ENCODE measurements at places on chromosomes 4 and X. TPM values are rescaled to one million over a fixed set of nuclear protein-coding genes. Genes with fewer than 3 reads are reported as not detected.

FABP2 gene
- not detected for total RNA-seq

VCX2 gene
- not detected for total RNA-seq

SOX3 gene
- not detected for total RNA-seq

PABPC1L2B gene
- total RNA-seq: not detected

TMSB15A gene
- not detected for total RNA-seq

AVPR2 gene
- 2.4 TPM for total RNA-seq

PIR gene
- total RNA-seq: 4.4 TPM

SOWAHB gene
- 1.9 TPM for total RNA-seq

HTR2C gene
- total RNA-seq: not detected

USP17L10 gene
- not detected for total RNA-seq

FAM149A gene
- 3.9 TPM for total RNA-seq

XK gene
- total RNA-seq: 1.7 TPM

RAPGEF2 gene
- total RNA-seq: 62.4 TPM

SGMS2 gene
- 88.8 TPM for total RNA-seq

DNA sequence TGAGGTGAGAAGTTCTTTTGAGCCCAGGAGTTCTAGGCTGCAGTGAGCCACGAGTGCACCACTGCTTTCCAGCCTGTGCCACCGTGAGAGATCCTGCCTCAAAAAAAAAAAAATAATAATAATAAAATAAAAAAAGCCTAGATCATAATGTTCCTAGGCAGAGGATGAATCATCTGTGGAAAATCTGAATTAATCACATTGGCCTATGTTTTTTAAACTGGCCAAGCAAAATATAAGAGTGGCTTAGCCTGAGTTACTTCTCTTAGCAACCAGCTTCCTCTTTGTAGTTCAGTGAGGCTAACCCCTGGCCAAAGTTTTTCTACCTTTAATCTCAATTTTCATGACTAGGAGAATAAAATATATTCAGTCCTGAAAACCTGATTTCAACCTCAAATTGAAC is 614.6 kb downstream of the PPP4R3C start:
- H3K27ac ChIP-seq: no peak overlapping the region
- H3K4me1 ChIP-seq: no peaks in the 10 kb centered on the region
- no peaks in the 10 kb centered on the region for H3K27me3 ChIP-seq
- no peaks in the 10 kb centered on the region for H3K36me3 ChIP-seq

- no peak overlapping the region for H3K27ac ChIP-seq
Measured at GRCh38 chr4:2789793-2790582, 2.9 kb upstream of the SH3BP2 start.

- no peak for DNase-seq
- no peaks in the 10 kb centered on the region for H3K27me3 ChIP-seq
- H3K27ac ChIP-seq: no peak overlapping the region
- H3K4me3 ChIP-seq: no peak overlapping the region
- no peaks in the 10 kb centered on the region for H3K4me1 ChIP-seq
Measured at GRCh38 chr4:77496457-77496856, 109.2 kb upstream of the CXCL13 start.

DNA sequence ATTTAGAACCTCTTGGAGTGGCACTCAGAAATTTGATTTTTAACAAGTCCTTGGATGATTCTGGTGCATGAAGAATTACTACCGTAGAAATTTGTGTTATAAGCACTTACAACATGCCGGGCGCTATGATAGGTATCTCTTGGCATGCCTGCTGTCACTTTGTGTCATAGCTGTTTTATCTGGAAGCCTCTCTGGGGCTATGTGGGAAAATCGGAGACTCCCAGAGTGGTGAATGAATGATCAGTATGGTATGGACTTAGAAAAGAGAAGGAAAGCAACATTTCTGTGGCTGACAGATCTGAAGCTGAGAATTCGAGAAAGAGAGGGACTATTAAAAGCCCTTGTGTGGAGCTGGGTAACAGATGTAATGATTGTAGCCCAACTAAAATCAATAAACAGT is 177.4 kb upstream of the MAMLD1 start:
- no peak for DNase-seq
- H3K27me3 ChIP-seq: no peaks in the 10 kb centered on the region
- H3K36me3 ChIP-seq: no peaks in the 10 kb centered on the region
- H3K4me1 ChIP-seq: no peaks in the 10 kb centered on the region
- no peak overlapping the region for H3K27ac ChIP-seq
- H3K4me3 ChIP-seq: no peak overlapping the region

GRCh38 chrX:121851033-121851432 is 803.6 kb downstream of the GLUD2 start:
- no peak for DNase-seq
- H3K27ac ChIP-seq: no peak overlapping the region

DNA sequence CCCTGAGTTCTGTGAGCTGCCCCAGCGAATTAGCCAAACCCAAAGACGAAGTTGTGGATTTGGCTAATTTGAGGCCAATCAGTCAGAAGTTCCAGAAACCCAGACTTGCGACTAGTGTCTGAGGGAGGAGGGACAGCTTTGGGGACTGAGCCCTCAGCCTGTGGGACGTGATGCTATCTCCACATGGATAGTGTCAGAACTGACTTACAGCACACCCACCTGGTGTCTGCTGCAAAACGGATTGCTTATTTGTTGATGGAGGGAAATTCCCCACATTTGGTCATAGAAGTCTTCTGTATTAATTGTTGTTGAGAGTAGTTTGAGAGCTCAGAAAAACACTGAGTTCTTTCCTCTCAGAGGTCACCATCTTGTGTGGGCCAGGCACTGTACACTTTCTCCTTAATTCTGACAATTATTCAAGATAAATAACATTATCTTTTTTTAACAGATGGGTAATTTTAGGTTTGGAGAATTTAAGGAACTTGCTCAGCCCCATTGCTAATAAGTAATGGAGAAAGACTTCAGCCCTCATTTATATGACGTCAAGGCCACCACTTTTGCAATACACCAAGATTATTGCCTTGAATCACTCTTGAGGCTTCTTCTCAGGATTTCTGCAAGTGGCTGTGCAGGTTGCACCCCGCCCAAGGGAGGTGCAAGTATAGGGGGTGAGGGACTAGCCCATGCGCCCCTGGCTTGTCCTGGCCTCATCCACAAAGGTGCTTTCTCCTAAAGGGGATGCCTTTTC is 16.7 kb downstream of the CLRN2 start:
- peaks cover 10% of the 10 kb centered on the region for H3K27me3 ChIP-seq
- no peaks in the 10 kb centered on the region for H3K4me1 ChIP-seq
- H3K4me3 ChIP-seq: no peak overlapping the region
- no peaks in the 10 kb centered on the region for H3K36me3 ChIP-seq
- H3K27ac ChIP-seq: no peak overlapping the region
- no peak for DNase-seq

DNA sequence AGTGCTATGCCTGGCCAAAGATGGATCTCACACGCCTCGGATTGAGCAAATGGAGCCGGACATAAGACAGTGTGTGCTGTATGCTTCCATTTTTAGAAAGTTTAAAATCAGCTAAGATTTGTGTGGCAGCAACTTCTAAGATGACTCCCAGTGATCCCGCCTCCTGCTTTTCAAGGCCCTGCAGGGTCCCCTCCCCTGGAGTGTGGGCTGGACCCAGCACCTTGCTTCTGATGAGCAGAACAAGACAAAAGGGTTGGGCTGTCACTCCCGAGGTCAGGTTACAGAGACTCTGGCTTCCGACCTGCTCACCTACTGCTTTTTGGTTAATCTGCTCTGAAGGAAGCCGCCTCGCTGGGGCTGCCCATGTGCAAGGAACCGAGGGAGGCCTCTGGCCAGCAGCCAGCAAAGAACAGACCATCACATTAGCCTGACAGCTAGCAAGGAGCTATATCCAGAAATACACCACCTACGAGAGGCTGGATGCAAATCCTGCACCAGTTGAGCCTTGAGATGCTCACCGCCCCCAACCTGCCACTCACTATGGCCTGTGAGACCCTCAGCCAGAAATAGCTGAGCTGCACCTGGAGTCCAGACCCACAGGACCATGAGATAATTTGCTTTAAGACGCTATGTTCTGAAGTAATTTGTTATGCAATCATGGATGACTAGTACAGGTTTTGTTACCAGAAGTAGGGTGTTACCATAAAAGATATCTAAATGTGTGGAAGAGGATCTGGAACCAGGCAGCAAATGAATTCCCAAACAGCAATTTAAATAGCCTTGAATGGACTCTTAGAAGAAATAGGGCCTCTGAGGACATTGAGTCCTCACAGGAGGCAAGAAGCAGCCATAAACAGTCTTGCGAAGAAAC is 47.6 kb downstream of the CRMP1 start:
- no peak overlapping the region for H3K4me3 ChIP-seq
- no peak overlapping the region for H3K27ac ChIP-seq
- DNase-seq: no peak
- H3K36me3 ChIP-seq: peaks cover 3% of the 10 kb centered on the region

GRCh38 chr4:40057586-40058091 is 989 bp downstream of the N4BP2 start:
- peak overlapping the region; percentile 81 for H3K4me3 ChIP-seq
- peak; percentile 86 for DNase-seq
- peak overlapping the region; percentile 99 for H3K27ac ChIP-seq
- peaks cover 28% of the 10 kb centered on the region for H3K4me1 ChIP-seq

GRCh38 chr4:101265816-101266172 is 81.5 kb downstream of the PPP3CA start:
- no peaks in the 10 kb centered on the region for H3K27me3 ChIP-seq
- H3K4me1 ChIP-seq: peaks cover 8% of the 10 kb centered on the region
- DNase-seq: no peak

DNA sequence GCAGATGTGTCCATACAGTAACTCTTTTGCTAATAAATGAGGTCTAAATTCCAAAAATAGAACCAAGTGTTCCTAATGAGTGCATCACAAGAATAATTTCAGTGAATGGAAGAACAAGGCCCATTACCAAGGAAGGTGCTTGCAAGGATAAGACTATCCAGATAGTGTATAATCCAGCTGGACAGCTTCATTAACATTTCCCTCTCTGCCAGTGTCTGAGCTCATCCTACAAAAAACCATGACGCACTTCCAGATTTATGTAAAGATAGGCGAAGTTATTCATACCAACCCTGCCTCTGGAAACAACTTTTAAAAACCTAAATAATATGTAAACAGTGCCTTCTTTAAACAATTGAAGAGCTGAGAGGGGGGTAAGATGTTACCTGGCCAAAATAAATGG is 177.9 kb upstream of the STK26 start:
- no peaks in the 10 kb centered on the region for H3K36me3 ChIP-seq
- no peak overlapping the region for H3K27ac ChIP-seq
- DNase-seq: no peak

DNA sequence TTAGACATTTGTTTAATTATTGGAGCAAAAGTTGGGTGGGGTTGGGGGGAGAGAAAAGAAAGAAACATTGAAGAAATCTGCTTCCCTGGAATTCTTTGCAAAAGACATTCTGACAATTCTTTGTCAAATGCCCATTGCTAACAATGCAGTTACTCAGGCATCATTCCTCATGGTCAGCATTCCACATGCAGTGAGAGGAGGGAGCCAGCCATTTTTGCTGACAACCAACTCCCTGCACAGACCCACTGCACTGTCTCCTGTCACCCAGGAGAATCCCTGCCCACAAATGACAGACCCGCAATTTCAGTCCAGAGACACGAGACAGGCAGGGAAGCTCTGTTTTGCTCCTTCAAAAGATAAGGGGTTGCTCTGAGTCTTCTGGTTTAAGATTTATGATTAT is 985.1 kb upstream of the SLIT2 start:
- H3K4me1 ChIP-seq: no peaks in the 10 kb centered on the region
- DNase-seq: no peak
- H3K36me3 ChIP-seq: no peaks in the 10 kb centered on the region
- H3K27me3 ChIP-seq: no peaks in the 10 kb centered on the region
- no peak overlapping the region for H3K27ac ChIP-seq

GRCh38 chrX:70398899-70399298 is 24.2 kb upstream of the GDPD2 start:
- H3K4me3 ChIP-seq: no peak overlapping the region
- no peaks in the 10 kb centered on the region for H3K4me1 ChIP-seq
- H3K36me3 ChIP-seq: no peaks in the 10 kb centered on the region
- no peak overlapping the region for H3K27ac ChIP-seq

GRCh38 chr4:169626331-169627282 is 6.2 kb downstream of the CLCN3 start:
- H3K27ac ChIP-seq: peak overlapping the region; percentile 40
- DNase-seq: no peak
- peaks cover 32% of the 10 kb centered on the region for H3K4me1 ChIP-seq
- no peaks in the 10 kb centered on the region for H3K36me3 ChIP-seq
- no peak overlapping the region for H3K4me3 ChIP-seq
- no peaks in the 10 kb centered on the region for H3K27me3 ChIP-seq

- no peak overlapping the region for H3K4me3 ChIP-seq
- H3K4me1 ChIP-seq: no peaks in the 10 kb centered on the region
- DNase-seq: no peak
- no peak overlapping the region for H3K27ac ChIP-seq
- H3K36me3 ChIP-seq: no peaks in the 10 kb centered on the region
Measured at GRCh38 chr4:17528551-17529165, 13.7 kb downstream of the CLRN2 start.

- H3K27me3 ChIP-seq: no peaks in the 10 kb centered on the region
- no peak overlapping the region for H3K27ac ChIP-seq
- H3K4me1 ChIP-seq: peaks cover 34% of the 10 kb centered on the region
- H3K4me3 ChIP-seq: no peak overlapping the region
- no peak for DNase-seq
- no peaks in the 10 kb centered on the region for H3K36me3 ChIP-seq
Measured at GRCh38 chr4:183355405-183355804, 33.2 kb upstream of the CLDN24 start.

DNA sequence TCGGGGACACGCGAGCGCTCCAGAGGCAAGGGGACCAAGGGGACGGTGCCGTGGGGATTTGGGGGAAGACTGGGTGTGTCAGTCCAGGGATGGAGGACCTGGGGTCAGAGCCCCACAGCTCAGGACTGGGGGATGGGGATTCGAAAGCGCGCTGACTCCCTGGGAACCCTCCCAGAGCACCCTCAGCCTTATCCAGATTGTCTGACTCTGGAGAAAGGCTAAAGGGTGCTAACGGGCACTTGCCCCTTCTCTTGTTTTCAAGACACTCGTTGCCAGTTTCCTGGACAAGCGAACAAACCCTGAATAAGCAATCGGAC is 1.1 kb downstream of the DOCK11 start:
- no peak for DNase-seq
- no peaks in the 10 kb centered on the region for H3K36me3 ChIP-seq
- peak overlapping the region; percentile 87 for H3K27ac ChIP-seq
- no peaks in the 10 kb centered on the region for H3K27me3 ChIP-seq

DNA sequence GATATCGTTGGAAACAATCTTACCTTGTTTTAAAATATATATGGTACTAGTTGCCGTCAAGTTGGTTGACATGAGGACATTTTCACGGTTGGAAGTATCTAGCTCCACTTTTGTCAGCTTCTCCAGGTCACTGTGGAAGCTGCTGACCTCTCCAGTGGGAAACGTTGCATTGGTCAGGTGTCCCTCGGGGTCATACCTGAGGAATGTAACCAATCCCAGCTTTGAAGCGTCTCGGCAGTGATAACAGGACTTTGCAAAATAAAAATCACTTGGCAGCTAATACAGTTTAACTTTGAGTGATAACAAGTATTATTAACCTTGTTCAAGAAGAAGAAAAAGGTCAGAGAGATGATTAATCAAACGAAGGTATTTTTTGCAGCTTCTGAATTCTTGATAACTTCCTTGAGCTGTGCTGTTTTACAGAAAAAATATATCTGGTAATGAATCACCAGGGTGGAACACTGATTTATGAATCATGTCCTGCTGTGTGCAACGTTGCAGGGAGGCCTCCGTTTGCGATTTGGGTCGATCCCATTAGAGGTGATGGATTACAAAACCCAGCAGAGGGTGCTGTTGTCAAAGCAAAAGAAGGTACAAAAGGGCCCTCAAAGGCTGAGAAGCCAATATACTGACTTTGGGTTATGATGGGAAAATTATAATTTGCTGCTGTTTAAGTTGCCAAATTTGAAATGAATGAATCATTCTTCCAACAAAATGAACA is 60.1 kb downstream of the SH2D1A start:
- no peak overlapping the region for H3K4me3 ChIP-seq
- no peaks in the 10 kb centered on the region for H3K4me1 ChIP-seq
- no peak overlapping the region for H3K27ac ChIP-seq
- H3K36me3 ChIP-seq: no peaks in the 10 kb centered on the region
